Occipital lobe (tissue), 3 donors: ENCODE measurements at places on chromosomes 12 and 14. TPM values are rescaled to one million over a fixed set of nuclear protein-coding genes. Genes with fewer than 3 reads are reported as not detected.

Gene MDP1
- total RNA-seq, result 15.6 TPM

Gene RFLNA
- 5.9 TPM for total RNA-seq

Gene NGB
- 4.1 TPM for total RNA-seq

Gene RERG
- total RNA-seq, result 2.2 TPM

Gene BTBD6
- total RNA-seq, result 45.4 TPM

Gene DIO2
- total RNA-seq, result 31.0 TPM

Gene A2M
- 44.5 TPM for total RNA-seq

Gene PAPOLA
- 225 TPM for total RNA-seq

Gene TMEM132C
- 4.8 TPM for total RNA-seq

Gene PLEKHA5
- 73.6 TPM for total RNA-seq

Gene HOXC11
- total RNA-seq, result not detected

Gene TSPAN19
- total RNA-seq, result 0.16 TPM

Gene BCDIN3D
- 7.2 TPM for total RNA-seq

Gene A2ML1
- 1.2 TPM for total RNA-seq

Gene TSHR
- under 0.01 TPM for total RNA-seq

Gene POTEM
- not detected for total RNA-seq

Gene PKP2
- 4.7 TPM for total RNA-seq

Gene SPTSSA
- total RNA-seq, result 15.9 TPM

Gene ALDH6A1
- total RNA-seq, result 28.7 TPM

Gene HNRNPC
- total RNA-seq, result 531 TPM

Gene DEGS2
- 1.4 TPM for total RNA-seq

Gene COL2A1
- total RNA-seq, result 0.78 TPM

Gene ADAM21
- total RNA-seq, result 0.16 TPM

Gene CLEC4D
- total RNA-seq, result not detected

Gene OR11H7
- not detected for total RNA-seq

Gene WNT1
- total RNA-seq, result not detected

Gene KRT79
- not detected for total RNA-seq

Gene ANO4
- total RNA-seq, result 75.5 TPM

Gene OTUB2
- total RNA-seq, result 5.6 TPM

Gene AMHR2
- not detected for total RNA-seq

Gene ESR2
- total RNA-seq, result 1.4 TPM

Gene UNC79
- 51.9 TPM for total RNA-seq

Gene HOTAIR
- total RNA-seq, result not detected

Gene SIX6
- total RNA-seq, result not detected

Gene PPP1R36
- total RNA-seq, result 1.4 TPM

Gene M6PR
- 81.9 TPM for total RNA-seq

Gene EFS
- total RNA-seq, result 17.5 TPM

Gene DAO
- not detected for total RNA-seq

Gene EIF2S3B
- total RNA-seq, result 1.9 TPM

Gene KIF26A
- 13.1 TPM for total RNA-seq

Gene EFCAB11
- 3.7 TPM for total RNA-seq

Gene NYNRIN
- total RNA-seq, result 15.0 TPM

Gene PIGH
- total RNA-seq, result 25.3 TPM

Gene PIANP
- 1.2 TPM for total RNA-seq

Gene NEUROD4
- total RNA-seq, result 3.9 TPM

Gene AQP2
- total RNA-seq, result not detected

Gene PIWIL1
- total RNA-seq, result not detected

Gene GPRC5A
- total RNA-seq, result 0.31 TPM
